ENCODE measurements at places on chromosomes 13 and 19. TPM values are rescaled to one million over a fixed set of nuclear protein-coding genes. Genes with fewer than 3 reads are reported as not detected.

DNA sequence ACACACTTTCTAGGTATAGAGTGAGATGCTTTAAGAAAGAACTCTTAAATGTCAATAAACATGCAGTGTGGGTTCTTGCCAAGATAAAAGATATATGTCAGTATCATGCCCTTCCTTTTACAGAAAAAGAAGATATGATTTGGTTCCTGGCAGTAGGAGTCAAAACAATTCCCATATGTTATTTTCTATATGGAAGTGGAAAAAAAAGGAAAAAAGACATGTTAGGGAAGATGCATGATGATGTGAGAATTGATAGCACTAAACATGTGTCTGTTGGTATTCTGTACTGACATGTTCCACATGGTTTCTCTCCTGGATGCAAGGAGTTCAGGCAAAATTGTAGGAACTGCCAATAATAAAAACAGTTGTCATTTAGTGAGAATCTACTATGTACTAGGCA is 318.8 kb upstream of the DACH1 start:
- no peak for DNase-seq

- no peak for DNase-seq
Observed at GRCh38 chr13:40660141-40660664, 6.2 kb downstream of the FOXO1 start.

GRCh38 chr13:20495087-20496023 is 30.3 kb downstream of the CRYL1 start:
- peak; percentile 46 for DNase-seq

DNA sequence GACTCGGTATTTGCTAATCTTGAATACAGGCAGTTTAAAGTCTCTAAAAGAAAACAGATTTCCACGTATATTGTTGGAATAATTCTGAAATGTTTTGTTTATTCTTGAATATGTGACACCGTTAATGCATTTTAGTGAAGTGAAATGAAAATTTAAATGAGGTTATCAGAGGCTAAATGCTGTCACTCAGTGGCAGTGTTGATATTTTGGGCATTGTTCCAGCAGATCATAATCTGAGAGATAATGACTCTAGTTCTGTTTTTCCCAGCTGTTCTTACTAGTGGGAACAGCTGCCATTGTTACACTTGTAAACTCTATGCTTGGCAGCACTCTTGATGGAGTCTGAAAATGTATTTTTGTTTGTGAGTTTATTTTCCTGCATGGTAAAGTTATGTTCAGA is 365.6 kb upstream of the SLC10A2 start:
- DNase-seq, result no peak

DNA sequence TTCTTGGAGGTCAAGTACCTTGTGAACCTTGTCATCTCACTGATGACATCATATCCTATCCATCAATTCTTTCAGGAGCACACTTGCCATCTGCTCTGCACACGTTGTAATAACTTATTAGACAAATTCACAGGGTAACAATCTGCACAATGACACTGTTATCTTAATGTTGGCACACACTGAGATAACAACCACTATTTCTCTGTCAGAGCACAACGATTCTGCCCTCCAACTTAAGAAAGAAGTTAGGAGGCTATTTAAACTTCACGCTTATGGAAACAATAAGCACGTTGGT is 351.3 kb downstream of the DACH1 start:
- no peak for DNase-seq

GRCh38 chr13:67224148-67224846 is 5.8 kb downstream of the PCDH9 start:
- DNase-seq, result peak; percentile 27

DNA sequence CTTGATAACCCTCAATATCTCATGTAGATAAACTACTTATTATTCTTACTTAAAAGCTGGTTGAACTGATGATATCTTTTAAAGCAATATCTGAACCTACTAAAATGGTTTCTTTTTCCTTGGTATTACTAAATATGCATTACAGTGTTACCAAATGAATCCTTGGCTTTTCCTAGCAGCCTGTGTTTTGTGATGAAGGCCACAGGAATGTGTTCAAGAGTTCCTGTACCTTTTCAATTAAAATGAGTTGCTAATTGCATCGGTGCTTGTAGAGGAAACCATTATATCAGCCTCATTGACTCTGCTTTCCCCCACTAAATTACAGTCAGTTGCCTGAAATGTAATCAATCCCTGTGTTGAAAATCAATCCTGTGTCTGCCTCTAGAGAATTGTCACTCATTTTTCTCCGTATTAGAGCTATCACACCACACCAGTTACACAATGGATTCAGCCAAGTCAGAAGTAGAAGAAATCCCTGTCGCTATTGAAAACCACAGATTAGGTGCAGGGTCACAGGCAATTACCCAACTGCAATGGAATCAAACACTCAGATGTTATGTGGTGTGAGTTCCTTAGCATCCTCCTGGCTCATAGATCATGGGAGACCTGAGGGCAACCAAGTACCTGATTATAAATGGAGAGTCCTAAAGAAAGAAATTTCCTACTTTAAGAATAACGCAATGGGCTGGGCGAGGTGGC is 13.3 kb downstream of the FAM216B start:
- no peak for DNase-seq

DNA sequence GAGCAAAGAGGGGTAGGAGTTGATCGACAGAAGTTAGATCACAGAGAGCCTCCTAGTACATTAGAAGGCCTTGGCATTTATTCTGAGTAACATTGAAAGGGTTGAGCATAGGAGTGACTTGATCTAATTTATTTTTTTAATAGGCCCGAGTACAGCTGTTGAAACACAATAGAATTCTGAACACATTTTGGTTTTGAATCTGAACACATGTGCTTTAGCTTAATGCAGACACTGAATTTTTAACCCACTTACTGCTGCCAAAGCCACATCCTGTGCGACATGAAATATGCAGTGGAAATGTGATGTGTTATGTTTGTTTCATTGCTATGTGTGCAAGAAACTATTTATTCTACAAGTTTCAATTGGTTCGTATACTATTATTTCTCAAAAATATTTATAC is 1505.9 kb downstream of the PCDH9 start:
- DNase-seq, result no peak

GRCh38 chr19:45144431-45145269 is 16.1 kb downstream of the NKPD1 start:
- no peak for DNase-seq

- DNase-seq, result no peak
Observed at GRCh38 chr13:109650861-109651260, 135.5 kb downstream of the IRS2 start.

DNA sequence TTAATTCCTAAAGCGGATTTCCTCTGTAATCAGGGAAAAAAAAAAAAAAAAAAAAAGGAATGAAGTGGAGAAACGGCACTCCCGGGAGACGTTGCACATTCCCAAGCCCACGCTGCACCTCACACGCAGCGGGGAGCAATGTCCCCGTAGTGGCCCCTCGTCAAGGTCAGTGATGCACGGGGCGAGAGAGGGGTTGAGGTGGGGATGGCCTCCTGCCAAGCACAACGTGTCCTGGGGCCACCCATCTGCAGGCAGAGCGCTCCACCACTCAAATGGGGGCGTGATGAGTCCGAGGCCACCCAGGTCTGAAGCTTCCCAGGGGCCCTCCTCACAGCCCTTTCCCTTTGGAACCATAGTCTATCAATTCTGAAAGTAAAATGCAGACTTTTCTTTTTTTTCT is 15.1 kb downstream of the PLK5 start:
- no peak for DNase-seq

- DNase-seq, result no peak
Observed at GRCh38 chr13:113532156-113532806, 41.8 kb upstream of the DCUN1D2 start.

DNA sequence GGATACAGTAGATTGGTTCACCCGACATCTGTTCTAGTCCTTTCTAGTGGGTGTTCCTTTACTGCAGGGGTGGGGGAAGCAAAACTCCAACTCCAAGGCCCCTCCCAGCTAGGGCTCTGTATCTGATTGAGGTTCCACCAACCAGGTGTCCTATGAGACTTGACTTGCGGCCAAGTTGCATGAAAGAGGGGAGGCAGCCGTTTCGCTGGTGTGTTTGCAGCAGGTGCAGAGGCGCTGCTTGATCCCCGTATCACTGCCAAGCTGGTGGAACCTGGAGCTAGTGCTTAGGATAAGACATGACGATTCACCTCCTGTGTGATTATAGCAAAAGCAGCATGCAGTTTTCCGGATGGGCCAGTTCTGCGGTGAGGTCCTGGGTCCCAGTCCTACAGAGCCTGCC is 338.2 kb downstream of the UQCRFS1 start:
- no peak for DNase-seq

DNA sequence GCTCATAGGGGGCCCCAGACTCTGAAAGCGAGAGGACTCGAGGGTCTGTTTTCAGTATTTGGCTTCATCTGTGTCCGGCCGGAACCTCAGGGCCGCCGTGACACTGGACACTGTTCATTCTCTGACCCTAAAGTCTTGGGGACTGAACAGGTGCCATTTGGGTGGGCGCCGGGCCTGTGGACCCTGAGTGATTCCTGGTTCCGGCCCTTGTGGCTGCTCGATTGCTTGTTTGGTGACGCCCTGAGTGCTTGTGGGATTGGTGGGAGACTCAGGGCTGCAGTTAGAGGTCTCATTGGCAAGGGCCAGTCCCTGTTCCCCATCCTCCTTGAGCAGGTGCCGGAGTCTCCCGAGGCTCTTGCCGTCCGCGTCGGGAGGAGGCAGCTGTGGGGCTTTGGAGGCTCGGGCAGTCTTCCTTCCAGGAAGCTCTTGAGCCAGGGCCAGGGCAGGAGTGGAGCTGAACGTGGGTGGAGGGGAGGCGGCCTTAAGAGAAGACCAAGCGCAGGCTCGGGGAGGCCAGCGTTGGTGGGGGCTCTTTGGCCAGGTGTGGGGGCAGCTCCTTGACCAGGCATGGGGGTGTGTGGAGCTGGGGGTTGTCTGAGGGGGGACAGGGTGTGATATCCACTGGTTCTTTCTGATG is 4.7 kb downstream of the PTBP1 start:
- DNase-seq, result no peak

GRCh38 chr19:1850809-1851653 is 2.7 kb upstream of the REXO1 start:
- peak; percentile 30 for DNase-seq

- peak; percentile 43 for DNase-seq
Observed at GRCh38 chr19:29119590-29119989, 93.4 kb downstream of the UQCRFS1 start.

DNA sequence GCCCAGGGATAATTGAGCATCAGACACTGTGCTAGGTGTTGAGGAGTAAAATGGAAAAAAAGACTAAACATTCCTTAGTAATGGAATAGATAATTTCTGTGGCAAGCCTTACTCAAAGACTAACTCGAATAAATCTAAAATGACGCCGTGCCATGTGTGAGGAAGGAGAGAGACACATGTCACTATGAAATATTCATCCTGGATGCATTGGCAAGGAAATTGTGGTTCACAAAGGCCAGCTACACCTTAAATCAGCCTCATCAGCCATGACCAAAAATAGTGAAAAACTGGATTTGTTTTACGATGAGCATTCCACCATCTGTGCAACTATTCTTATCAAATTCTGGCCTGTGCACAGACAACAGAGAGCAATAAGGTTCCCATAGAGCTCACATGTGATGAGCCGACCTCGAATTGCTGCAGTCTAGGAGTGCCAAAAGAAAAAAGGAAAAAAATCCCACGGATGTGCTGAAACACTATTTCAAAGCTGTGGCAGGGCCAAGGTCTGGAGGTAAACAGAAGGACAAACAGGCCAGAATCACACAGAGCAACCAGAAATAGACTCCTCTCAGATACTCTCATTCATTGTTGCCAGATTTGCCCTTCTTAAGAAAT is 505.7 kb downstream of the EFNB2 start:
- no peak for DNase-seq

DNA sequence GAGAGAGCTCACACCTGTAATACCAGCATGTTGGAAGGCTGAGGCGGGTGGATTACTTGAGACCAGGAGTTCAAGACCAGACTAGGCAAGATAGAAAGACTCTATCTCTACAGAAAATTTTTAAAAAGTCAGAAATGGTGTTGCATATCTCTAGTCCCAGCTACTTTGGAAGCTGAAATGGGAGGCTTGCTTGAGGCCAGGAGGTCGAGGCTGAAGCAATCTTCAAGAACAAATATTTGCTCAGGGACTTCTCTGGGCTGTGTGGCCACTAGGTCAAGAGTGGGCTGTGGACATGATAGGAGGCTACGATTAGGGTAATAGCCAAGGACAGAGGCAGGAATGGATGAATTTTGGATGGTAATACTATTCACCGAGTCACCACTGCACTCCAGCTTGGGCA is 135.8 kb upstream of the PEG3 start:
- DNase-seq, result no peak

The AP2S1 gene
- total RNA-seq, result 180 TPM

The COX7A1 gene
- total RNA-seq, result not detected

The PRRG2 gene
- total RNA-seq, result 19.0 TPM

The SRRM5 gene
- total RNA-seq, result 1.9 TPM

The PNMA8A gene
- 0.49 TPM for total RNA-seq

The SIGLECL1 gene
- total RNA-seq, result not detected

The AP1M2 gene
- total RNA-seq, result 77.9 TPM
